ENCODE measurements at places on chromosomes 11 and 22.
A peak's percentile ranks its signal among the peaks of the same experiment; 100 is the strongest.

DNA sequence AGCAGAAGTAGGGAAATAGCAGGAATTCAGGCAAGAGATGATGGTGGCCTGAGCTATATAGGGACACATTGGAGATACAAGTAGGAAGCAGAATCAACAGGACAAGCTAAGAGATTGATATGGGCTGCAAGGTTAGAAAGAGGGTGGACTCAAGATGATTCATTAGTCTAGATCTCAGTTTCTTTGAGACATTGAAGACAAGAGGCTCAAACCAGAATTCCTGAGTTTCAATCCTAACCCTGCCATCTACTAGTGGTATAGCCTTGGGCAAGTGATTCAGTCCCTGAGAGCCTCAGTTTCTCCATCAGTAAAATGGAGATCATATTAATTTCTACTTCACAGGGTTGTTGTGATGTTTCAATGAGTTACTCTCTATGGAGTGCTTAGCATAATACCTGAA lies 53.1 kb upstream of the NAV2 start:
- DNase-seq = no peak

DNA sequence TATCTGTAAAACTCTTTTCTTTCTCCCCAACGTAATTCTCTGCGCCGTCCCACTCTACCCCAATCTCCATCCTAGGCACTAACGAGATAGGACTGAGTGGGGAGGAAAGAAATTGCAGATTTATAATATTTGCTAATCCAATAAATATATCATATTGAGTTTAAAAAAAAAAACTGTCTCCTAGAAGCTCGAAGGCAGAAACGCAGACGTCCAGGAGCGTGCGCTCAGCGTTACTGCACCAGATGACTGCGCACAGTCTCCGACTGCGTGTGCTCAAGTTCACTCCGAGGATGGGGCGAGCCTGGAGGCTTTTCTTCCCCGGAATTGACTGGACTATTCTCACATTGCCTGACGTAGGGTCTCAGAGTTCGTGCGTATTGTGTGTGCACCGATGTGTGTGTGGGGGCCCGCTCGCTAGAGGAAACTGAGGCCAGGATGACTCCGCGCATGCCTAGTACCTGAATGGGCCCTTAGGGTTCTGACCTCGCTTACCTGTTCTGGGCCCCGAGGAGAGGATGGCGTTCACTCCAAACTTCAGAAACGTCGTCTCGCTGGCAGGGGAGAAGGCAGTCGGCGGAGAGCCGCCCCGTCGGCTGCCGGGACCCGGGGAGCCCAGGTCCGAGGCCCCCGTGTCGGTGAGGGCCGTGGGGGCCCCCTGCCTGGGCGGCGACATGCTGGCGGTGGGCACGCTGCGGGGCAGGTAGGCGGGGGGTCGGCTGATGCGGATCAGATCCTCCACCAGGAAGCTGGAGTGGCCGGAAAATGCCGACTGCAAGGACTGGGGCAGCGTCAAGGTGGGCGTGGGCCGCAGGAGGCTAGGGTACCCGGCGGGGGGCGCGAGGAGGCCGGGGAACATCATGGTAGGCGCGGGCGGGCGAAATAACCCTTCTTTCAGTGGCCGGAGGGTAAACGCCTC lies 551 bp downstream of the DBX1 start:
- DNase-seq = no peak

DNA sequence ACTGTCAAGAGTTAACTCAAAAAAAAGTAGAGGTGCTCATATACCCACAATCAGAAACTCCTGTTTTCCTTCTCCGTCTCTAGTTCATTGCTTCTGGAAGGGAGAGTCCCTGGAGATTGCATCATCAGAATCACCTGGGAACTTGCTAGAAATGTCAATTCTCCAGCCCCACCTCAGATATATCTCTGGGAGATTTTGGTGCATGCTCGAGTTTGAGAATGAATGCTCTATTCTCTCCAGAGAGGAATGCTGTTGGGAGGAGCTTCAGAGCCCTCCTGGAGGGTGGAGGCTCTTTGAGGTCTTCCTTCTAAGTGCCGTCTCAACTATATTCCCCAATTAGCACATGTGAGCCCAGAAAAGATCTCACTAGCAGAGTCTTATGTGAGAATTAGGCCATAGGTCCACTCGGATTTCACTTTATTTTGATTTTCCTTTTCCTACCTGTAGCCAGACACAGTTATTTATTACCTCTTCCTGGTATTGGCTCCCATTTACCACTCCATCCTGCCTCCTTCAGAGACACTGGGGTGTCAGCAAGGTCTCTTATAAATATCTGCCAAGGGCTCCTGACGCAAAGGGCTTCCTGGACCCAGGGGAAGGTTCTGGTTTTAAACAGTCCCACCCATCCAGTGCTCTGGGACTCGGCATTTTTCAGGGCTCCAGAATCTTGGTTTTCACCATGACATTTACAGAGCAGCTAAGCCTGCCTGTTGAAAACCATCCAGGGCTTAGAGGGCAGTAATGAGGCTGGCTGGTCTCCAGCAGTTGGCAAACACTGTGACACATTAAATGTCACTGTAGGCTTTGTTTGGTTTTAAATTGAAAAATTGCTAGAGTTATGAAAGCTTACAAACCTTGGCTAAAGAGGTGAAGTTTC lies 136.2 kb downstream of the CD44 start:
- DNase-seq = no peak

DNA sequence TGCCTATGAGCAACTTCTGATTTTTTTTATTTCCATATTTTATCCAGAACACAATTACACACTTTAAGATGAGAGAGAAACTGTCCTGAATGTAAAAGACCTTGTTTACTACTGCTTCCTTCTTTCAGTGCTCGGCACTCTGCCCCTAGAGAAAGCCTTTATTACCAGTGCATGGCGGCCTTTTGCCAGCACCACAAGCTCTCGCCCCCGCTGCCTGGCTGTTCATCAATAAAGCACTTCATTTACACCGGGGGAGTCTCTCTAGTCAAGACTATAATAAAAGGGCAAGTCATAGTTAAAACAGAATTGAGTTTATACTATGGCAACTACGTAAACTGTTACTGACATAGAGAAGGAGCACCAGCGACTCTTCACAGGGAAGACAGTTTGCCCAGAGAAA lies 259.5 kb downstream of the CADM1 start:
- no peak for DNase-seq

- no peak for DNase-seq
Observed at GRCh38 chr11:121293288-121293594, 670 bp downstream of the SC5D start.

DNA sequence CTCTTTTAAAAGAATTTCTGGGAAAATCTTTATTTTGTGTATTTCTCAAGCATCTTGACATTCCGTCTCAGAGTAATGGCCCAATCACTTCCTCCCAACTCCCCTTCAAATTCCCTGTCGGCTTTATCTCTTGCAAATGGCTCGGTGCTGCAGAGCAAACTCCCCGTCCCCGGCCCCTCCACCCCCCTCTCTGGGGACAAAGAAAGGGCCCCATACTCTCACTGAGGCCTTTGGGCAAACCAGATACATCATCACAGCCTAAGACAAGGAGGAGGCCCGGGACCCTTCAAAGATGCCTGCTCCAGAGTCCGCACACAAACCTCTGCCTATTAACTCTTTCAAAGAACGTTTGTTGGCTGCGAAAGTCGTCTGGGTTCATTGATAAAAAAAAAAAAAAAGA lies 3.9 kb upstream of the SMIM38 start:
- DNase-seq = no peak

- no peak for DNase-seq
Observed at GRCh38 chr22:49727191-49727880, 100.3 kb downstream of the BRD1 start.

DNA sequence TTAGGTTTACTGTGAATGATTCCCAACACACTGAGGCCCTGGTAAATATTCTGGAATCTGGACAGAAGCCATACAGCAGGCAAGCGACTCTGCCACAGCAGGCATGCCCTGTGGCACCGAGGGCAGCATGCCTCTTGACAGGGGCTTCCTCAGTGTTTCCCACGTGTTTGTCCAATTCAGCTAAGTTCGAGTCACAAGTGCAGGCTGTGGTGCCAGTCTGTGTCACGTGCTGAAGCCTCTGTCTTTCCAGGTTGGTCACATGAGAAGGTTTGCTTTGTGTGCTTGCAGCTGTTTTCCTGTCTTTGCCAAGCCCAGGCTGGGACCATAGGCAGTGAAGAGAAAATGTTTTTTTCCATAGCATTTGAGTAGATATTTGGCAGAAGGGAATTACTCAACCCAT lies 2.4 kb upstream of the PPFIBP2 start:
- no peak for DNase-seq

DNA sequence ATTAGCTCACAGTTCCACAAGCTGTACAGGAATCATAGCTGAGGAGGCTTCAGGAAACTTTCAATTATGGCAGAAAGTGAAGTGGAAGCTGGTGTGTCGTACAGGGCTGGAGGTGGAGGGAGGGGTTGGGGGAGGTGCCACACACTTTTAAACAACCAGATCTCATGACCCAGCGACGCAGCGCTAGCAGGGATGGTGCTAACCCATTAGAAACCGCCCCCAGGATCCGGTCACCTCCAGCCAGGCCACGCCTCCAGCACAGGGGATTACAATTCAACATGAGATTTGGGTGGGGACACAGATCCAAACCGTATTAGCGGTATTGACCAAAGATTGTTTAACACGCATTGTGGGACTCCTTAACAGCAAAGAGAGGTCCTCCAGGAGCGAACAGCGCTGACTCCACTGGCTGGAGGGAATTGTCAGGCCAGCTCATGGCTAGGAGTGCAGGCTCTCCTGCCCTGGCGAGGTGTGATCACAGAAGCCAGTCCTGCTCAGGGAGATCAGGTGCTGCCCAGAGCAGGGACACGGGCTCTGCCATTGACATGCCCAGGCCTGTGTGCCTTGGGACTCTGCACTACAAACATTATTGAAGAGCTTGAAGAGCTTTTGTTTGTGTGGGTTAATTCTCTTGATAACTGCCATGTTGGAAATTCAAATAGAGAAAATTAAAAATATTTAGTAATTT lies 215.3 kb downstream of the TBC1D22A start:
- no peak for DNase-seq

GRCh38 chr11:11313426-11313825 lies 39.6 kb downstream of the CSNK2A3 start:
- peak; percentile 19 for DNase-seq

- DNase-seq = no peak
Observed at GRCh38 chr11:13745165-13745564, 76.7 kb downstream of the FAR1 start.

GRCh38 chr11:46662366-46662765 lies 38.1 kb downstream of the ARHGAP1 start:
- DNase-seq = no peak

DNA sequence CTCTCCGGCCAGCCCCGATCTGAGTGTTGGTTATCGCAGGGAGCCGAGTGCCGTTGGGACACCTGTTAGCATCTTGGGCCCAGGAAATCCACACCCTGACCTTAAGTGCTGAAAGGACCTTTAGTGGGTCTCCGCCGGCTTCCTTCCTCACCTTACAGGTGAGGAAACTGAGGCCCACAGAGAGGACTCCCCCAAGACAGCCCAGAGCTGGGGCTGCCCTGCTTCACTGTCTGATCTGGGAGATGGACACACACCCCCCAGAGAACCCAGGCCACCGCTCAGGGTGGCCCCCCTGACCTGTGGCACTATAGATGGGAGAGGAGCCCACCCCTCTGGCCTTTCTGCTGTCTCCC lies 73.6 kb downstream of the FBLN1 start:
- no peak for DNase-seq

GRCh38 chr11:12204506-12204905 lies 94.1 kb downstream of the MICAL2 start:
- DNase-seq = no peak

DNA sequence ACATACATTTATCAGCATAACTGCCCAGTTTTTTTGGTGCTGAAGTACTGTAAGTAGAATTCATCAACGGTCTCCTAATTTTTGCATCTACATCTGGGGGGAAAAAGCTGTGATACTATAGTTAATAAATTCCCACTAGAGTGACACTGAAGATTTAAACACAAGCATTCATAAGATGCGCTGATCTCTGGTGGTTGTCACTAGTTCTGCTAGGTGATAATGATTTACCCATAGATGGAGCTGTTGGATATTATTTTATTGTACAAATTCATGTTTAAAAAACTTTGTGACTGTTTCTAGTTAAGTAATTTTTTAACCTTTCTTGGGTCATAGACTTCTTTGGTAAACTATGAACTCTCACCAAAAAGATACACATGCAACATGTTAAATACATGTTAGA lies 106.6 kb downstream of the EMSY start:
- DNase-seq = no peak
